Activated CD8-positive, alpha-beta T cell treated with anti-CD3 and anti-CD28 coated beads for 36 hours (primary cell): ENCODE measurements at places on chromosomes 11 and 22.

- DNase-seq, result peak; percentile 44
Observed at GRCh38 chr11:82733444-82734119, at the start of gene FAM181B. FAM181B (minus strand) TSS chr11:82733864; CDS start chr11:82733729, 135 bp downstream.

DNA sequence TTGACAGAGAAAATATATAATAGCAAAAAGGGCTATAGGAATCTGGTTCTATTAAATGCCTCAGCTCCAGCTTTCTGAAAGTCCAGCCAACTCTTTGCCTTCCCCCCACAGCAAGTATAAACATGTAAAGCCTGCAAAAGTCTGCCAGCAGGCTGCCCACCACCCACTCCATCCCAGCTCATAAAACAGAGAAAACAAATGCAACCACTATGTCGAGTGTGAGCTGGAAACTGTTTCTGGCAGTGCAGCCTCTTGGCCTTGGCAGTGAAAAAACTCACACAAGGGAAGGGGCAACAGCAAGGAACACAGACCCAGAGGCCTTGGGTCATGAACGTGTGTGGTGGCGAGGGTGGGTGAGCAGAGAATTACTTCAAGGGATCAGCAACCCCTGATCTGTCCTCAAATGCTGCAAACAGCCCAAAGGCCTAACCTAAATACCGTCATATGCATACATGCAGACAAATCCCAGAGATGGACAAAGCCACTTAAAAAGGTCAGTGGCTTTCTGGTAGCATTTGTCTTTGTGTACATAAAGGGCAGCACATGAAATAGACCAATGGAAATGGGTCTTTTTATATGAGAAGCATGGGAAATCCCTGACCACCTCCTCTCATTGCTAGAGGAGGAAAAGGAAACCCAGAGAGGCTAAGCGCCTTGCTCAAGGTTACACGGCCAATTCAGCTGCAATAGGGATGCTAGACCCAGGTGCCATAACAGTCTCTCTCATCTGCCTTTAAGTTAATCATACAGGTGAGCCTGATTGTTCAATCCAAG lies 74.8 kb downstream of the NAT10 start:
- peak; percentile 38 for DNase-seq

DNA sequence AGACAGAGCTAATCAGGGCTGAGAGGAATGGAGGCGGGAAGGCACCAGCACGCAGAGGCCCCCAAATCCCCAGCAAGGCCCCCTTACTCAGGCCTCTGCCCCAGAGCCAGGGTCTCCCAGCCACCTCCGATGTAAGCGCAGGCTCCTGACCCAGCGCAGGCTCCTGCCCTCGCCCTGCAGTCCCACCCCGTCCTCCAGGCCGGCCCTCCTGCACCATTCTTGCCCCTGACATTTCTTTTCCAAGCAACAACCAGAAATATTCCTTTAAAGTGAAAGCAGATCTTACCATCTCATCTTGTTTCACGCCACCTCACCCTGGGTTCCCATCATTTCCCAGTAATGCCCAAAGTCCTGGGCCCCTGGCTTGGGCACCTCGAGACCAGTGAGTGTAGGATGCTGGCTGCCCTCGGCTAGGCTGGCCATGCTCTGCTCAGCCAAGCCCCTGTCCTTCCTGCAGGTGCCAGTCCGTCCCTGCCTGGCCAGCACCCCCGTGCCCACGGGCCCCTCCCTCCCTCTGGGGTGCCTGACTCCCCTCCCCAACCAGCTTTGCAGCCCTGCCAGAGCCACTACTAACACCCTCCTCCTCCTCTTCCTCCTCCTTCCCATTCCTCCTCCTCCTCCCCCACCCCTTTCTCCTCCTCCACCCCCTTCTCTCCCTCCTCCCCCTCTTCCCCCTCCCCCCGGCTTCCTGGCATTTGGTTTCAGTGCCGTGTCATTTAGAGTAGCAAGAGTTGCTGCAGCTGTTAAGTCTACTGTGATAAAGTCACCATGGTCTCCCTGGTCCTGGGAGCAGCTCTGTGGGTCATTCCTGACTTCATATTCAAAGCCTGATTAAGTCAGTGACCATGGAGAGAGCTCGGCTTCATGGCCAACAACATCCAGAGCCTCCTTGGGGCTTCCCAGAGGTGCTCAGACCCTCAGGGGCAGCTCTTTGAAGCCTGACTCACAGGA lies 78.7 kb downstream of the PIWIL3 start:
- DNase-seq, result no peak

GRCh38 chr11:35786188-35786587 lies 123.6 kb downstream of the TRIM44 start:
- no peak for DNase-seq

GRCh38 chr11:69704508-69705253 lies 859 bp upstream of the FGF19 start:
- peak; percentile 34 for DNase-seq

DNA sequence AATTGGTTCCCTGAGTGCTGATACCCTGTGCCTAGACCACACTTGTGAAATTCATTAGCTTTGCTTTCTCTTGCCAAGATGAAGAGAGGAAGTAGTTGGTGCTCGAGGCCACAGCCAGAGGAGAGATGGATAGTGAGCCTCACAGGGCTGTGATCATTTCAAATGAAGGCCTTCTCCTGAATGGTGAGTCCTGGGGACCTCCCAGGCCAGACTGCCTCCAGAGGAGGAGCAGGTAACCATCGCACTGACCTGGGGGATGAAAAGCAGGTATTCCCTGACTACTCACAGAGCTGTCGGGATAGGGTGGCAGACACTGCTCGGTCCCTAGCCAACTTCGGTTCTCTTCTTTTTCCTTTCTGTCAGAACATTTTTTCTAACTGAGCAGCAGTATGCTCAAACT lies 4.8 kb upstream of the FXYD6 start:
- DNase-seq, result no peak

- no peak for DNase-seq
Observed at GRCh38 chr11:79052544-79052943, 388.3 kb downstream of the TENM4 start.

DNA sequence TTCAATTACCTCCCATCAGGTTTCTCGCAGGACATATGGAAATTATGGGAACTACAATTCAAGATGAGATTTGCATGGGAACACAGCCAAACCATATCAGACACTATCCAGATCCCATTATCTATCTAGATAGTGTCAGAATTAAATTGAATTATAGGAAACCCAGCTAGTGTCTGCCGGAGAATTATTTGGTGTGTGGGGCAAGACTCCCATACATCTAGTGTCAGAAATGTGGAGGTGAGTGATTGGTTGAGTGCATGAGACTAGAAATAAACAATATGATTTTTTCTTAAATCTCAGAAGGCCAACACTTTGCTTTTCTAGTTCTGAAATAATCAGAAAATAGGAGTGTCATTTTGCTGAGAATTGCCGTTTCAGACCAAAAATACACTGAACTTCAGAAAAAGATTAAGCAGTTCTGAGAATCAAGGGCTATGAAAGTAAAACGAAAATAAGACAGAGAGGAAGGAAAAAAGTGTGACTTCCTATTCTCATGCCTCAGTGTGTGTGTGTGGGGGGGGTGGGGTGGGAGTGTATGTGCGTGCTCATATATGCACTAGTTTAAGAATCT lies 21.3 kb downstream of the CASP12 start:
- DNase-seq, result peak; percentile 12

DNA sequence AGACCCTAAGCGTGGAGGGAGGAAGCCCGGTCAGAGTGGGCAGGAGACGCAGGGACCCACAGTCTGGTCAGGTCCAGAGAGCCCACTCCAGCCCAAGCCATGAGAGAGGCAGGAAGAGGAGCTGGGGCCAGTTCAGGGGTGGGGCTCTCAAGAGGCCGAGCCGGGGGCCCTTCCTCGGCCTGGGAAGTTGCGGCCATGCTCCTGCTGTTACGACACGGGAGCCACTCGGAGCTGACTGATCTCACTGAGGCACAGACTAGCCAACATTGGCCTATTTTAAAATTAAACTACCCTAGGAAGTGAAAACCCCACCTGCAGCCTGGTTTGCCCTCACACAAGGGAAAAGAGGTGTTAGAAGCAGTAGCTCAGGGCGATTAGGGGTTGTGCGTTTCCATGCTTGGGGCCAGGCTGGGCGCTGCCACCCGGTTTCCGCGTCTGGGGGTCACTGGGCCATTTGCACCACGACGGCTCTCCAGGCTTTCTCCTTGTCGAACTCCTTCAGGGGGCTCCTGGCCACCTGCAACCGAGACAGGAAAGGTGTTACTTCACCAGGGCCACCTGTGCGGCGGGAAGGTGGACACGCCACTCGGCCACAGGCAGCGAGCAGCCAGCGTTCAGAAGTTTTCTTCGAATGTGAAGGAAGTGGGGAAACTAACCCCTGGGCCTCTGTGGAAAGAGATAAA lies 3.2 kb upstream of the TTLL8 start:
- no peak for DNase-seq

DNA sequence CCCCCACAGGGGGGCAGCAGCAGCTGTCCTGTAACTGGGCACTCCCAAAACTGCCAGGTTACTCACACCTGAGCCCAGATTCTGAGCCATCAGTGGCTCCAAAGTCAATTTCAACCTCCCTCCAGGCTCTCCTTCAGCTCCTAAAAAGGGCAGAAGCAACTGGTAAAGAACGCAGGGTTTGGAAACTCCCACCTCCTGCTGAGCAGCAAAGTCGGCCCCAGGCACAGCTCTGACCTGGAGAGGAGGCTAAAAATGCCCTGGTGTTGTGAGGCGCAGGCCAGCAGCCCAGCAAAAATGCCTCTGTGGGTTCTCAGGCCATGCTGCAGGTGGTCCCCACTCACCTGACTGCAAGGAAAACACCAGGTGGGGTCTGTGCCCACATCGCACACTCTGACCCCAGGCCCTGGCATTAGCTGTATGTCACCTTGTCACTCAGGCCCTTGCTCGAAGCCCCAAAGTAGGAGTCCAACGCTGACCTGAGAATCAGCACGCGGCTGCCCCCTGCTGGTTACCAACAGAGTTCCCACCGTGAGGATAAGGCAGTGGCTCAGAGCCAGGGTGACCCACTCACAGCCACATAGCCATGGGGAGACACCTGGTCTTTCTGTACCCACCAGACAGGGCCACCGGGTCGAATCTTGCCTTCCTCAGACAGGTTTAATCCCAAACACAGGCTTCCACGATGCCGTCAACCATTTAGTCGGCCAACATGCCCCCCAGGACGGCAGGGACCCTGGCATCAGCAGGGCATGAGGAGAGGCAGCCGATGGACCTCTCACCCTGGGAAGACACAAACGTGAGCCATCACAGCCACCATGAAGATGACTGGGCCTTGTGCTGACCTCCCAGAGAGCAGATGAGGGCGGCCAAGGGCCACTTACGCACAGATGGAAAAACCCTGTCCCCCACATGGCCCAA lies 11.1 kb downstream of the POLR3H start:
- peak; percentile 84 for DNase-seq

DNA sequence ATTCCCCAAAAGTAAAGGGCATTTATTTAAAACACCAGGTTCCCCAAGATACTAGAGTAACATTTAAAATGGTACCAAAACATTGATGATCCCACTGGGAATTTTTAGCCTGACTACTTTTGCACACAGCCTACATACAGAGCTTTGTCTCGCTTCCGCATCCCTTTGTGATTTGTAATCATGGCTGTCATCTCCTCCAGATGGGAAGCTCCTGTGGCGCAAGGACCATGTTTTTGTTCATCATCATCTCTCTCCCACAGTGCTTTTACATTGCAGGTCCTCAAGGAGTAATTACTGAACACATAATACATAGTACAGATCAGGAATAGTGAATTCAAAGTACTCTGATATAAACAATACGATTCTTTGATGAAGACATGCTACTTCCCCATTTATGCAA lies 231.2 kb upstream of the MTNR1B start:
- DNase-seq, result no peak

- no peak for DNase-seq
Observed at GRCh38 chr11:114279792-114280546, 16.2 kb upstream of the NNMT start.

- DNase-seq, result peak; percentile 55
Observed at GRCh38 chr11:118918686-118919280, 6.9 kb downstream of the BCL9L start.

DNA sequence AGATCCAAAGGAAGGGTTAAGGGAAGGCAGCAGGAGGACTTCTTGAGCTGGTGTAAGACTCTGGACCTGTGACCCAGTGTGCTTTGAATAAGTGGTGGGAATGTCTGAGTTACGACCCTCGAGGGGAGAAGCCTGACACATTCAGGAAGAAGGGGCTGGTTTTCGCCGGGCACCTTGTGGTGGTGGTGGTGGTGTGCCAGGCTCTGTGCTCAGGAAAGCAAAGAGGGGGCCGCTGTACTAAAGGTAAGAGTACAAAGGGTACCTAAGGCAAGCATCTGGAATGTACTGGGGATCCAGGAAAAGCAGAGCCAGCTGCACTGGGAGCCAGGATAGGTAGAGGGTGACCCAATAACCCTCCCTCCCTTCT lies 6.3 kb downstream of the KLHL35 start:
- no peak for DNase-seq

DNA sequence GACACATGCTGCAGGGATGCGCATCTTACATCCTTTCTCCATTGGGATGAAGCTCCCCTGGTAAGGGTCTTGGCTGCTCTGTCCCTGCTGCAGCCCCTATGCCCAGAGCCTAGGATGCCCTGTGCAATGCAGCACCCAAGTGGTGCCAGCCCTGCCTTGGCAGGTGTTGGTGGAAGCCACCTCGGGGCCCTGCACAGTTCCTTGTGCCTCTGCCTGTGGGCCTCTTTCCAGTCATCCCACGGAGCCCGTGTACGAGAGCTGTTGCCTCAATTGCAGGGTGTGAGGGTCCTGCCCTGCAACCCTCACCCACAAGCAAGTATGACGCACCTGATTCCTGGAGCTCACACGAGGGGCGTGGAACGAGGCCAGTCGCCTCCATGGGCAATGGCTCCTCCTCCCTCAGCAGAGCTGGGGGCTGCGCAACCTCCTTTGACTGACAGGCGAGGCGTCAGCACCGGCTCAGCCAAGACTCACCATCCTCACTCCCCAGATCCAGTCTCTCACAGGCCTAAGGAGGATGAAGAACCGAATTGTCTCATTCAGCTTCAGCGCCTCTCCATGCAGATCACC lies 719.6 kb downstream of the BRD1 start:
- no peak for DNase-seq

DNA sequence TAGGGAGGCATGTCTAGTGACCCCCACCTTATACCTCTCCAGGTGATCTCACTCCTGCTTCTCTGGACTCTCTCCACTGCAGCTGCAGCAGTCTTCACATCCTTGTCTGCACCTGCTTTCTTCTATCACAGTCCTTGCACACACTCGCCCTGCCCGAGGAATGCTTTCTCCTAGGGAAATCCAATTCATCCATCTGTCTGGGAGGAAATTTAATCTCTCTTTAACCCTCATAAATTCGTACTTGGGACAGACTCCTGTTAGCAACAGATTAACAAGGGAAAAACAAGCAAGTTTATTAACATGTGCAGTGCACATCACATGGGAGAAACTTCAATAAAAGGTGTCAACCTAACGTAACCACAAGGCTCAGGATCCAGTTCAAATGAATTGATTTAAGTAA lies 11.3 kb upstream of the RCN1 start:
- no peak for DNase-seq
